ENCODE measurements at places on chromosomes 5 and 9.

DNA sequence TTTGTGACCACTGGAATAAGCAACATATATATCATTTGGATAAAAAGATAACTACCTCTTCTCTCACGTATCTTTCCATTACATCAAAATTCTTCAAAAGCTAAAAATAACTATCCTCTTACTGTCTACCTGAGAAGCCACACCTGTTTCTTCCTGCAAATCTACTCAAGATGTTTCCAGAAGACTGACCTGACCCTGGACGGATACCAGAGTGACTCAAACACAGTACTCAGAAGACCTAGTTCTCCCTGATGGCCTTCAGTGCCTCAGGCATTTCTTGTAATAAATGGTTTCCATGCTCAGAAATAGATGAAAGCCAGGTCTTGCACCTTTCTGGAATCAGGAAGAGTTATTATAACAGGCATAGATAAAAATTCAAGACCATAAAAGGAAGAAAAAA is 245.9 kb upstream of the PIK3R1 start:
- no peak overlapping the region for H3K4me3 ChIP-seq
- no peaks in the 10 kb centered on the region for H3K36me3 ChIP-seq
- no peaks in the 10 kb centered on the region for H3K4me1 ChIP-seq
- DNase-seq, result no peak

DNA sequence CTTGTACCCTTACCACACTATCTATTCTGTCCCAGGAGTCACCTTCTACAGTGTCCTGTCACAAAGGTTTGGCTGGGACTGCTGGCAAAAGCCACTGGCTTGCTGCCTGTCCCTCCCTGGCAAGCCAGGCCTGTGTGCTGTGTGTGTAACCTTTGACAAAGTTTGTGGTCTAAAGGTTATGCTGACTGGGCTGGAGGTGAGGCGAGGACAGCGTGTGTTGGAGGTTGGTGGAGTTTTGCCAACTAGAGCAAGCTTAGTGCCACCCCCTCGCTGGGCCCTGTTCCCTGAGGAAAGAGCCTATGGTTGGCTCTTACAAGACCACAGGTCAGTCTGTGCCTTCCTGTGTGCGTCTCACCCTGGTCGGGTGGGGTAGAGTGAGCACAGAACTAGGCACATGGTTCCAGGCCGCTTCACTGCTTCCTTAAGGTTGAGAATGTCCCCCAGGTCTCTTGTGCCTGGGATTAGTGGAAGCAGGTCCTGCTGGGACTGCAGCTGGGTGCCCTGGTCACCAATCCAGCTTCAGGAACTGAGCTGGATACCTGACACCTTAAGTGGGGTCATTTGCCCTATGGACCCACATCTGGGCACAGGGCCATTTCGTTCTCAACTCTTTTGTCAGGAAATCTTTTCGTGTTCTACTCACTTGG is 152.2 kb downstream of the GADD45G start:
- H3K4me1 ChIP-seq, result no peaks in the 10 kb centered on the region
- H3K4me3 ChIP-seq, result no peak overlapping the region
- H3K27me3 ChIP-seq, result no peaks in the 10 kb centered on the region
- no peak for DNase-seq
- H3K27ac ChIP-seq, result no peak overlapping the region
- H3K36me3 ChIP-seq, result no peaks in the 10 kb centered on the region

- no peak for DNase-seq
- no peak overlapping the region for H3K27ac ChIP-seq
- no peaks in the 10 kb centered on the region for H3K4me1 ChIP-seq
- H3K4me3 ChIP-seq, result no peak overlapping the region
- no peaks in the 10 kb centered on the region for H3K27me3 ChIP-seq
These were observed 221.6 kb downstream of the PARP8 start for GRCh38 chr5:50887889-50888633.

DNA sequence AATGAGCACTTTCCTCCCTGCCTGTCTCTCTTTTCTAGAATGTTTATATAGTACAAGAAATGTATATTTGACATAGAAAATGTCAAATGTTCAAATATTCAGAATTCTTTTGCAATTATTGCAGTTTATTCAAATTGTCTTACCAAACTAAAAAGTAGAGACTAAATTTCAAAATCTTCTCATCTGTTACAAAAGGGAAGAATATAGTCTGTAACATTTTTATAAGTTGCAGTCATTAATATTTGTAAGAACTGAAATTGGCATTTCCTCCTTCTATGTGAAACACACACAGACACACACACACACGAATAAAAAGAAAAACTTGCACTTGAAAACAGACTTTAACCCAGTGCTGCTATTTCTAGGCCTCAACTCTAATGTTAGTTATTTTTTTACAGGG is 56.4 kb downstream of the NR3C1 start:
- H3K36me3 ChIP-seq, result no peaks in the 10 kb centered on the region
- H3K27me3 ChIP-seq, result no peaks in the 10 kb centered on the region
- peaks cover 85% of the 10 kb centered on the region for H3K4me1 ChIP-seq

GRCh38 chr5:39256477-39257235 is 37.3 kb upstream of the FYB1 start:
- H3K36me3 ChIP-seq, result no peaks in the 10 kb centered on the region
- peak; percentile 4 for DNase-seq
- no peak overlapping the region for H3K27ac ChIP-seq
- peaks cover 11% of the 10 kb centered on the region for H3K4me1 ChIP-seq
